ENCODE measurements at places on chromosomes 7 and 10.

GRCh38 chr10:87978166-87978565 lies 114.7 kb downstream of the PTEN start:
- DNase-seq = no peak

- DNase-seq = no peak
Observed at GRCh38 chr10:129581827-129582411, 114.9 kb downstream of the MGMT start.

DNA sequence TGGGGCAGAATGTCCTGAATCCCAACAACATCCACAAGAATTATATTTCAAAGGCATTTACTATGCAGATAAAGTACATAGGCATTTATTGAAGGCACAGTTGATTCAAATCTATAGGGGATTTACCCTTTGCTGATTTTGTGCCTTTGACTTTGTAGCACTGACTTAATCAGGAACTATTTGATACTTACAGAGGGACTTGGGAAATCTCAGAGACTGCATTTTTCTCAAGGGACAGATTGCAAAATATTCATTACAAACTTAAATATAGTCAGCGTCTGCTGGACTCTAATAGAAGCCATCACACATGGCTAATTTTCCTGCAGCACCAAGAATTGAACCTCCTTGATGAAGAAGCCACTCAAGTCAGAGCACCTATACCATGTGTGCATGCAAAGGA lies 44.9 kb downstream of the FAS start:
- DNase-seq = no peak

GRCh38 chr7:81887098-81888090 lies 117.5 kb upstream of the HGF start:
- peak; percentile 27 for DNase-seq

DNA sequence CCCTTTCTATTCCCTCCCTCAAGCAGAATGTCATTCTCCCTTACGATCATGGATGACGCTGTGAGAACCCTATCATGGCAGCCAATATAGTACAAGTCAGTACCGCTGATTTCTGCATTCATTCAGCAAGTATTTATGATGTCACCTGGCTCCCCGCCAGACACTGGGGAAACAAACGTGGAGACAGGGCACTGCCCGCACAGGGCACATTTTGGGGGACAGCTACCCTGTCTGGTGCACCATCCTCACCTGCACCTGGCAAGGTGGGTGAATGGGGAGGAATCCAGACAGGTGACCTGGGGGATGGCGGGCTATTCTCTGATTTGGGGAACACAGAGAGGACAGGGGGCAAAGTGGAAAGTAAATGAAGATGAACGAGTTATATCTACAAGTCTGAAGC lies 28.4 kb downstream of the MKI67 start:
- no peak for DNase-seq

All from NCI-H1694 treated with DMSO at 0.1 percent for 48 hours (cell line).